Nephron progenitor cell (in vitro differentiated cells): ENCODE measurements at places on chromosomes 1 and 21.

GRCh38 chr1:185926588-185926987 is 192.4 kb downstream of the HMCN1 start:
- no peak for DNase-seq

DNA sequence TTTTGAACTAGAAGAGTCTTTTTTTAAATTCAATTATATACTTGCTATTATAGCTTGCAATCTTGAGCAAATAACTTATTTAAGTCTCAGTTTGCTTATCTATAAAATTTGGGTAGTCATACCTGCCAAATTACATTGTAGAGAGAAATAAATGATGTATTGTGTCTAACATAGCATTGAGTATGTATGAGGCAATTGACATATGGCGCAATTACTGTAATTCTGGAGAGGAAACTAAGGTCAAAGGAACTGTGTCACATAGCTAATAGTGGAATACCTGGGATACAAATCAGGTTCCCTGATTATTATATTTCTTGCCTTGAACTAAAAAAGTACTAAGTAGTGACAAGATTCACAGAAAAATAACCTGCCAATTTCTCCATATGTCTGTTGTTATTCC is 302.5 kb downstream of the PDE4B start:
- DNase-seq, result no peak

DNA sequence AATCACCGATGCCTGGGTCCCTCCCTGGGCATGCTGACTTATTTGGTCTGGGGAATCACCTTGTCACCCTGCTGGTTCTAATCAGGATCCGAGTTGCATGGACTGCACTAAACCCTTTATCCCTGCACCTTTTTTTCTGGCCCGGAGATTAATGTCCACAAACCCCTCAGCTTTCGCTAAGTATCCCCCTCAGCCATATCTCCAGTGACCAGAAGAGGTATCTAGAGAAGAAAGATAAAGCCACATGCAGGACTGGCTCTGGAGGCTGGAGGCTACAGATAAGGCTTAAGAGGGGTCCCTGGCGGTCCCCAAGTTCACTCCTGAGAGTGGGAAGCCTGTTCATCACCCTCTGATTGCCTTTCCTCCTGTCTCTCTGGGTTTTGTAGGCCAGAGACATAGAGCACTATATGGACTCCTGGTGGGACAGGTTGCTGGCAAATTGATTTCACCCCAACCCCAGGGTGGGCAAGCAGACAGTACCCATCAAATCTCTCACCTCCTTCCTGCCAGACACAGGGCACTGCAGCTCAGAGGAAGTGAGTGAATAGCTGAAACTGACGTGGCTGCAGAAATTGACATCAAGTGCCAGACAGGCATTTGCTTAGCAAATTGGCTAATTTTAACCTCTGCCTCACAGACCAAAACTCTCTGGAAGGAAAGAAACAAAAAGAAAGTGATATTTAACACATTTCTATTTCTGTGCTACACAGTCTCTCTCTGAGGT is 38.8 kb downstream of the HMGB4 start:
- no peak for DNase-seq

DNA sequence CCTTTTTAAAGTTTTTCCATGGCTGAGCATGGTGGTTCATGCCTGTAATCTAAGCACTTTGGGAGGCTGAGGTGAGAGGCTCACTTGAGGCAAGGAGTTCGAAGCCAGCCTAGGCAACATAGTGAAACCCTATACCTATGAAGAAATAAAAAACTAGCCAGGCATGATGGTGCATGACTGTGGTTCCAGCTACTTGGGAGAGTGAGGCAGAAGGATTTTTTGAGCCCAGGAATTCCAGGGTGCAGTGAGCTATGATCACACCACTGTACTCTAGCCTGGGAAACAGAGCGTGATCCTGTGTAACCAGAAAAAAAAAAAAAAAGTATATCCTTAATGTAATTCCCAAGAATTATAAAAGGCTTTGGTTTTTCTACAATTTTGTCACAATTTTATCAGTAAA is 17.4 kb downstream of the DEPDC1 start:
- no peak for DNase-seq

DNA sequence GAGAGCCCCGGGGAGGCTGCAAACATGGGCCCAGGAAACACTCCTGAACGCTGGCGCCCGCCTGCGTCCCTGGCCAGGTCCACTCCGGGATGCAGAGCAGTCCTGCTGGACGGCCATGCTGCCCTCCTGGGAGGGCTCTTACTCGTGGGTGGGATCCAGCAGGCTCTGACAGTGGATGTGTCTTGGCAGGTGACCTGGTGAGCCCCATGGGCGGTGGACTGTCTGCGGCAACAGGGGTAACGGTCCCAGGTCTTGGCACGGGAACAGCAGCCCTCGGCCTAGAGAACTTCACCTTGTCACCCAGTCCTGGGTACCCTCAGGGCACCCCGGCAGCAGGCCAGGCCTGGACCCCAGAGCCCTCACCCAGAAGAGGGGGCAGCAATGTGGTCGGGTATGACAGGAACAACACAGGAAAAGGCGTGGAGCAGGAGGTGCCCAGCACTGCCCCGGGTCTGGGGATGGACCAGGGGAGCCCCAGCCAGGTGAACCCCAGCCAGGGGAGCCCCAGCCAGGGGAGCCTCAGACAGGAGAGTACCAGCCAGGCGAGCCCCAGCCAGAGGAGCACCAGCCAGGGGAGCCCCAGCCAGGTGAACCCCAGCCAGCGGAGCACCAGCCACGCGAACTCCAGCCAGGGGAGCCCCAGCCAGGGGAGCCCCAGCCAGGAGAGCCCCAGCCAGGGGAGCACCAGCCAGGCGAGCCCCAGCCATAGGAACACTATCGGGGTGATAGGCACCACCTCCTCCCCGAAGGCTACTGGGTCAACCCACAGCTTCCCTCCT is 39.8 kb downstream of the UMODL1 start:
- no peak for DNase-seq

- DNase-seq, result peak; percentile 68
These were observed 12.0 kb downstream of the UBE2Q1 start for GRCh38 chr1:154546264-154547063.

GRCh38 chr1:228314658-228315483 is 91.8 kb downstream of the TRIM11 start:
- DNase-seq, result no peak

GRCh38 chr1:198656500-198656932 is 17.7 kb downstream of the PTPRC start:
- no peak for DNase-seq

DNA sequence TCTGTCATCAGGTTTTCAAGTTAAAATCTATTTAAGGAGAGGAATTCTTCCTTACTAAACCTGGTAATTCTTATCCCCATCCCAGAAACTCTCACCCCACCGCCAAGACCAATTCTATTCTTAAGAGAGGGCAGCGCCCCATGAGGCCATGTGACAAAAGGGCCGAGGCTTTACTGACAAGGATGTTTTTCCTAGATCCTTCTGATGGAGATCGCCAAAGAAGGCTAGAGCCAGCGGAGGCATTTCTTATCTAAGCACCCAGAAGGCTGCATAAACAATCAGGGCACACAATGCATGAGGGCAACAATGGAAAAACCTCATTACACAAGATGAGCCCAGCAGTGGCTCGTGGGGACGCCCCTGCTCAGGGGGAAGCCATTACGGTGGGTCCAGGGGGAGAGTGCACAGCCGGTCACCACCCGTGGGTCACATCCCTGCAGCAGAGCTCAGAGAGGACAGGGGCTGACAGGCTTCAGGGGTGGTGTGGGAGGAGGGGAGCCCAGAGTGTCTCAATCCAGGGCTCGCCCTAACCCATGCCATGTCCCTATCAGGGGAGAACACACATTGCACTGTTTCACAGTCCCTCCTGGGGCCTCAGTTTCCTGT is 88.7 kb downstream of the ITPKB start:
- no peak for DNase-seq

DNA sequence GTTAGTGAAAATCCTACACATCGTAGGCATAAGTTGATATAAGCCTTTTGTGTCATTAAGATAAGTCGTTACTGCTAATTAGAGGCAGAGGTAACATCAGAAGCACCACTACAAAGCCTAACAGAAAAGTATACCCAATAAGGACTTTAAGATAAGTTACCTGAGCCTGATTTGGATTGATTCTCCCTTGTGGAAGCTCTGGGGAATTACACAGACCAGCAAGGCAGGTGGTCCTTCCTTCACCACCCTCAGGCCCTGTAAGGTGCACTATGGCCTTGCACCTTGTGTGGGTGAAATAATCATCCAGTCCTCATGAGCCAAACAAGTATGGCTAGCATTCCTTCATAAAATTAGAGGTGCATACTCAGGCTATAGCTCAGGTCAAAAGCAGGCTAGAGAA is 166.7 kb upstream of the CHRM3 start:
- no peak for DNase-seq

DNA sequence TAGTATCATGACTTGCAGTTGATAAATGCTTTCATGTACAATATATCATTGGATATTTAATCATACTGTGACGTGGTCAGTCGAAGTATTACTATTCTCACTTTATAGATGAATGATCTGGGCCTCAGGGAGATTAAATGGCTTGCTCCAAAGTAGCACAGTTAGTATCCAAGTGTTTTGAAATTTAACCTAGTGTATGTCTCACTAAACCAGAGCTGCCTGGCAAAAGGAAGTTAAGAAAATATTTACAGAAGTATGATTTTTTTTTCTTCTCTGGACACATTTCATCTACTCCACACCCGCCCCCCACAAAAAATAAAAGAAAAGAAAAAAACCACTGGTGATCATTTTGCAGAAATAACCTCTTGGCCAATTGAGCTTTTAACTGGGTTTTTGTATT is 71.9 kb upstream of the CXADR start:
- DNase-seq, result no peak

- no peak for DNase-seq
These were observed 101.4 kb downstream of the PBX1 start for GRCh38 chr1:164660412-164660772.

DNA sequence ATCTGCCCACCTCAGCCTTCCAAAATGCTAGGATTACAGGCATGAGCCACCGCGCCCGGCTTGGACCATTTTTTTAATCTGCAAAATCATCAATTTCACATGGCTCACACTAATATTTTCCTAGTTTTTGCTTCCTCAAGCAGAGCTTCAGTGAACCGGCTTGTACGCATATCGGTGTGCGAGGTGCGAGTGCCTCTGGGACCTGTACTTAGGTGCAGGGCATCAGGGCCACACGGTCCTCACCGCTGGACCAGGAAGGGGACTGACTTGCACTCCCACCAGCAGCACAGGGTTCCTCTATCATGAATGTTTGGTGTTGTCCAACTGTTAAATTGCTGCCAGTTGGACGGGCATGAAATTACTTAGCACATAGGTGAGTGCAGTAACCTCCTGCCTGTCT is 15.4 kb upstream of the SHE start:
- DNase-seq, result no peak

DNA sequence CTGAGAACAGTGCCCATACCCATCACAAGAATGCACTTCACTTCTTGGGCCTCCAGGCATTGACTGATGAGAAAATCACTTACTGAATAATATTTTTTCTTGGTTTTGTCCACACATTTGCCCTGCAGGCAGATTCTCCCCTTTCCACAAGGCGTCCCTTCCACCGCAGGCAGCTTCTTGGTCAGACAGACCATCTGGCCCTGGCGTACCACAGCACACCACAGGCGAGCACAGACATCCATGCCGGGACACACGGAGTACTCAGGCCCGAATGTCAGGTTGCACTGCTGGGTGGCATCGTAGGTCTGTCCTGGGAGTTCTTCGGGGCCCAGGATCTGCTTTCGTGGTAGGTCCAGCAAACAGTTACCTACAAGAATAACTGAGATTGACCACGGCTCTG is 32.5 kb downstream of the ADAMTS5 start:
- DNase-seq, result no peak

DNA sequence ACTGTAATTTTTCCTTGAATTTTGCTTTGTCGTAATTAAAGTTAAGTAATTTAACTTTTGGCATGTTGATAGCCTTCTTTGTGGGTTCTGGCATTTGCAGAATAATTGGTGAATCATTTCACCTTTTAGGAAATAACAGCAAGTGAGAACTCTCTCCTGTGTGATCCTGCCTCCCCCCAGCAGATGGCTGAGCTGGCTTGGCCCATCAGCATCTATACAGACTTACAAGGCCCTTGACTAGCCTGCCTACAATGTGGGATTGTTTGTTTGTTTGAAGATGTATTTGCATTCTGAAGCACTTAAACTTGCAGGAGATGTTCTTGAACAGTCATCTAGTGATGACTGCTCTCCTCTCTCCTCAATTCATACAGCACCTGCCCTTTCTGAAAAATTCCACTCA is 55.9 kb downstream of the MACO1 start:
- DNase-seq, result no peak

GRCh38 chr1:238960071-238960470 is 426.3 kb upstream of the CHRM3 start:
- no peak for DNase-seq

GRCh38 chr1:216805233-216805632 is 82.0 kb upstream of the ESRRG start:
- DNase-seq, result no peak

GRCh38 chr1:29812408-29813135 is 576.2 kb downstream of the PTPRU start:
- no peak for DNase-seq

DNA sequence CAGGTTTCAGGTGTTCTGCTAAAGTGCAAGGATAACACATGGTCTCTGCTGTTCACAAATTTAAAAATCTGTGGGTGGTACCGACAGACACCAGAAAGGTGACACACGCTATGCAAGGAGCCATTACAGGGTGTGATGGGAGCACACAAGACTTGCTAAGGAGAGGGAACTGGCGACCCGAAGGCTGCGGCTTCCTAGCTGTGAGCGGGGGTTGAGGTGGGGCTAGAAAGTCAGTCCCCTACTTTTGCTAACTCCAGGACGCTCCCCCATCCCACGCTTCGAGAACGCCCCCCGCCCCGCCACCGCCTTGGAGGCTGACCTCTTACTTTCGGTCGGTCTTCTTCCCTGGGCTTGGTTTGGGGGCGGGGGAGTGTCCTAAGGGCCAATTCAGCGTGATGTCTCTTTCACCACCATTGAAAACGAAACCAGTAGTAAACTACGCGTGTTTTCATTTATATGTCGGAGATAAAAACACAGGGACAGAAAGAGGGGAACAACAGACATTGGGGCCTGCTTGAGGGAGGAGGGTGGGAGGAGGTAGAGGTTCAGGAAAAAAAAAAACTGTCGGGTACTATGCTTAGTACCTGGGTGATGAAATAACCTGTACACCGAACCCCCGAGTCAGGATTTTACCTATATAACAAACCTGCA is 1.1 kb downstream of the CKS1B start:
- peak; percentile 66 for DNase-seq

- DNase-seq, result no peak
These were observed 100.5 kb downstream of the NPHP4 start for GRCh38 chr1:5891736-5892135.

DNA sequence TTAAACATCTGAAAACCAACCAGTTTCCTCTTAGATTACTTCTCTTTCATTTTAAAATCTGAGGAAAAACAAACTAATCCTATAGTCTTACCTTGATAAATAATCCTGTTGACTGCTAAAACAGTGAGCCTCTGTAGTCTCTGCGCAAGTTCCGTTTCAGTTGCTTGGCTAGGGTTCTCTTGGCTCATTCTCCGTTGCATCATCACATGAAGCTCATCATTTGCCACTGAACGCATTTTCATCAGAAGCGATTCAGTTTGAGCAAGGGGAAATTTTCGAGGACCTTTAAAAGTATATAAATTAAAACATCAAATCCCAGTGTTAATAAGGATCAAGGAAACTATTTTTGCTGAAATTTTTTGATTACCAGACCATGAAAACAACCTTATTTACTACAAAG is 96.7 kb upstream of the GNG4 start:
- DNase-seq, result no peak

GRCh38 chr1:1437033-1437903 is 1.8 kb downstream of the VWA1 start:
- DNase-seq, result no peak
